ENCODE measurements at places on chromosomes 6 and 20.

DNA sequence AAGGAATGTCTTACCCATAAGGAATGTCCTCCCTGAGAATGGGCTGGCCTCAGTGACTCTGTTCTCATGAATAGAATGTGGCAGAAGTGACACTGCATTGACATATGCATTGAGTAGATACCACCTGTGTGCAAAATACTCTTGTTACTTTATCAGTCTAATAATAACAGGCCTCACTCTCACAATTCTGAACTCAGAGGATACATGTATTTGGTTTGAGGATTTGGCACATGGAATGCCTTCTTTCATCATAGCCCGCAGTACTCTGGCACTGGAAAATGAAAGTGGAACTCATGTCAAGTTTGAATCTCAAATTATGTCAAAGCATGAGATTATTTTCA lies 52.9 kb upstream of the PLCB4 start:
- no peak for DNase-seq

DNA sequence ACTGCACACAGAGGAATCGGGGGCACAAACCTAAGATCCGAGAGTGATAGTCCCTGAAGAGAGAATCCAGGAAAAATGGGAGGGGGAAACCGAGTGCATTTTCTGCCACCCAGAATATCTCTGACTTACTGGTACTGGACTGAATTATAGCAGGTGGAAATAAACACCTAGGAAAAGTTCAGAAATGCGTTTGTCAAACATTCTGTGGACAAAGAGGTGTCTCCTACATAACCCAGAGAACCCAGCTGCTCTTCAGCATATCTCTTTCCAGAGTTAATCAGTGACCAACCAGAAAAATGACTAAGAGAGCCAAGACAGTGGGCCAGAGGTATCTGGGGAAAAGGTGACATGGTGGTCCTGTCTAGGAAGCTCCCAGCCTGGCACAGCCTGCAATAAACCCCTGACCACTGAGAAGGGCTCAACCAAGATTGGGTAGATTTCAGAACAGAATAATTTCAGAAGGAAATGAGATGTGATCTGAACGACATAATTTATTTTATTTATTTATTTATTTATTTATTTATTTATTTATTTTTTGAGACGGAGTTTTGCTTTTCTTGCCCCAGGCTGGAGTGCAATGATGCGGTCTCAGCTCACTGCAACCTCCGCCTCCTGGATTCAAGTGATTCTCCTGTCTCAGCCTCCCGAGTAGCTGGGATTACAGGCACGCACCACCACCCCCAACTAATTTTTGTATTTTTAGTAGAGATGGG lies 6.0 kb upstream of the VNN1 start:
- DNase-seq = no peak

GRCh38 chr6:89034586-89035251 lies 45.8 kb upstream of the PNRC1 start:
- no peak for DNase-seq

- no peak for DNase-seq
Observed at GRCh38 chr6:132041706-132042105, 90.5 kb upstream of the CCN2 start.

DNA sequence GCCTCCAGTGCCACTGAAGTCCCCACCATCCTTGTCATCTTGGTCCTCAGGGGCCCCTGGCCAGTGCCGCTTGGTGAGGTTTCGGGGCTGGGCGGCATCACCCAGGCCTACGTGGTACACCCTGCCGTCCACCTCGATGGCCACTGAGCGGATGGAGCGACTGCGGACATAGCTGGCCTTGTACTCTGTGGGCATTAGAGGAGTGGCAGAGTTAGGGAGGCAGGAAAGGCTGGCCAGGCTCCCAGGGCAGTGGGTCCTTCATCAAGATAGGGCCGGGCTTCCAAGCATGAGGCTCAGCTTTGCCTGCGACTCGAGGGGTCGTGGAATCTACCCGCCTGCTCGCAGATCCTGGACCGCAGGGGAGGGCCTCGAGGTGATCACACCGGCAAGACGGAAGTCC lies 119.0 kb downstream of the SULF2 start:
- no peak for DNase-seq

DNA sequence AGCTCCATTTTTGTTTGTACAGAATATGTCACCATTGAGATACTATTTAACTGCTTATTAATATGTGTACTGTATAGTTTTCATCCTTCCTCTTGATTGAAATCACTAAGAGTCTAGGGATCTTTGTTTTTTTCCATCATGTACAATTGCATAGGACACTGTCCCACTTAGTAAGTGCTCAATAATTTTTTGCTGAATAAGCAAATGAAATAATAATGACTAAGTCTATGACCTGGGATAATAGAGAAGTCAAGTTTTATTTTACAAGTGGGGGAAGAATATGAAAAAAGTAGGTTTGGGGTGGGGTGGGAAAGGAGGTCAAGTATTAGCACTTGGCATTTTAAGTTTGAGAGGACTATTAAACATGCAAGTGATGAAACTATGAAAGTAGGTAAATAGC lies 4.5 kb upstream of the EYS start:
- no peak for DNase-seq

- DNase-seq = no peak
Observed at GRCh38 chr20:17904027-17904426, 64.6 kb downstream of the SNX5 start.

GRCh38 chr6:169960886-169961611 lies 209.6 kb downstream of the ERMARD start:
- DNase-seq = no peak

DNA sequence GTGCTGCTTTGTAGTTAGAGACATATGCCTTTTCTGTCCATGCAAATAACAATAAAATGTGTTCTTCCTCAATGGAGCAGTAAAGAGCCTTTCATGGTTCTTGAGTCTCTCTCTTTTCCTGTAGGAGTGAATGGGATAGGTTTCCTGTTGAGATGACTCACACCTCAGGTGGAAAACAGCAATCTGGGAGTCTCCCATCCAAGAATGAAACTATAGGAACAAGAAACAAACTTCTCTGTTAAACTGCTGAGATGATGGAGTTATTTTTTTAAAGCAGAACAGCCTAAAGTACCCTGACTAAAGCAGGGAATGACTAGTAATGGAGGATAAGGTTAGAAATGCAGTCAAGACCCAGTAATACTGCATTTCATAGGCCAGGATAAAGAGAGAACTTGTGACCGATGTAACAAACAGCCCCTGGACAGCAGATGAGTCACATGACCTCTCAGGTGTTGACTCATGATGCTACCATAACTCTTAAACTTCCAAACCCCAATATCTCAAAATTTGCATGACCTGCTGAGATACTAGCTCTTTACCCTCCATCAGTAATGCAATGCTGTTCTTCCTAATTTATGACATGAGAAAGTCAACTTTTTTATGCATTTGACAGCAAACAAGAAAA lies 548.9 kb downstream of the CBLN4 start:
- DNase-seq = no peak

- DNase-seq = no peak
Observed at GRCh38 chr20:37042986-37043972, 52.5 kb downstream of the RBL1 start.

- no peak for DNase-seq
Observed at GRCh38 chr6:168605964-168606363, 165.0 kb downstream of the SMOC2 start.

All from NCI-H2081 treated with DMSO at 0.1 percent for 48 hours (cell line).